ENCODE measurements at places on chromosomes 16 and 17.

- H3K27ac ChIP-seq, result no peak overlapping the region
- peaks cover 34% of the 10 kb centered on the region for H3K36me3 ChIP-seq
- H3K4me1 ChIP-seq, result peaks cover 28% of the 10 kb centered on the region
- H3K27me3 ChIP-seq, result peaks cover 35% of the 10 kb centered on the region
These were observed 1.1 kb downstream of the NOXO1 start for GRCh38 chr16:1980030-1980769.

- no peaks in the 10 kb centered on the region for H3K4me1 ChIP-seq
- no peak overlapping the region for H3K27ac ChIP-seq
- no peaks in the 10 kb centered on the region for H3K36me3 ChIP-seq
- no peak for DNase-seq
These were observed 27.1 kb downstream of the ADAM11 start for GRCh38 chr17:44785921-44786320.

DNA sequence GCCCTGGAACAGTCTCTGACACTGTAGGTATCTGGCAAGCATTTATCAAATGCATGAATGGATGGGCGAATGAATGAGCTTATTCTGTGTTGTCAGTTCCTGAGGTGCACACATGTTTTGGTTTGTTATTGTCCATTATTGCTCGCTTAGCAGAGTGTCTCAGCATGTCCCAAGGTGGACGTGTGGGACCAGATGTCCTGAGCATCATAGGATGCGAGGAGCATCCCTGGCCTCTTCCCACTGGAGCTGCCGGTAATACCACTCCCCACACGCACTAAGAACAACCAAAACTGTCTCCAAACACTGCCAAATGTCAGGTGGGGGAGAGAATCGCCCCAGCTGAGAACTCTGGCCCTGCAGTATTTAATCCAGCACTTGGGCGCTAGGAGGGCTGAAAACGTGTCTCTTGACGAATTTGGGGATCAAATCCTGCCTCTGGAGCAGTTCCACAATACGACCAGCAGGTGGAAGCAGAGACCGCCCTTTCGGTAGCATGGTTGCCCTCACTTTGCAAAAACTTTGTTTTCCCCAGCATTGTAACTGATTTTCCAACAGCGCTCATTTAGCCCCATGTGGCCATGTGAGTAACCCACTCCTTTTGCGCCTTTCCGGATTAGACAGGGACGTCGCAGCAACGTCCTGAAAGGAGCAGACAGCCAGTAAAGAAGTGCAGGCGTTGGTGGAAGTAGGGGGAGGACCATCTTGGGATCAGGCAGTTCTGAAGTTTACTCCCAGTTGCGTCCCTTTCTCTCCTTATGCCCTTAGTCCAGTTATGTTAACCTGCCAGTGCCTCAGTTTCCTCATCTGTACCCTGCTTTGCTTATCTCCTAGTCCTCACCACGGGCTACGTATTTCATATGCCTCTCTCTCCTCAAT lies 22.7 kb downstream of the TMEM114 start:
- H3K27ac ChIP-seq, result no peak overlapping the region
- peaks cover 13% of the 10 kb centered on the region for H3K4me1 ChIP-seq
- no peak overlapping the region for H3K4me3 ChIP-seq

GRCh38 chr16:21722771-21723455 lies 59.1 kb downstream of the OTOA start:
- H3K36me3 ChIP-seq, result no peaks in the 10 kb centered on the region
- H3K27ac ChIP-seq, result no peak overlapping the region
- DNase-seq, result no peak
- peaks cover 18% of the 10 kb centered on the region for H3K27me3 ChIP-seq

GRCh38 chr17:6551869-6552531 lies 4.4 kb downstream of the PITPNM3 start:
- peaks cover 50% of the 10 kb centered on the region for H3K27me3 ChIP-seq
- H3K36me3 ChIP-seq, result no peaks in the 10 kb centered on the region
- no peak overlapping the region for H3K4me3 ChIP-seq
- no peak overlapping the region for H3K27ac ChIP-seq

DNA sequence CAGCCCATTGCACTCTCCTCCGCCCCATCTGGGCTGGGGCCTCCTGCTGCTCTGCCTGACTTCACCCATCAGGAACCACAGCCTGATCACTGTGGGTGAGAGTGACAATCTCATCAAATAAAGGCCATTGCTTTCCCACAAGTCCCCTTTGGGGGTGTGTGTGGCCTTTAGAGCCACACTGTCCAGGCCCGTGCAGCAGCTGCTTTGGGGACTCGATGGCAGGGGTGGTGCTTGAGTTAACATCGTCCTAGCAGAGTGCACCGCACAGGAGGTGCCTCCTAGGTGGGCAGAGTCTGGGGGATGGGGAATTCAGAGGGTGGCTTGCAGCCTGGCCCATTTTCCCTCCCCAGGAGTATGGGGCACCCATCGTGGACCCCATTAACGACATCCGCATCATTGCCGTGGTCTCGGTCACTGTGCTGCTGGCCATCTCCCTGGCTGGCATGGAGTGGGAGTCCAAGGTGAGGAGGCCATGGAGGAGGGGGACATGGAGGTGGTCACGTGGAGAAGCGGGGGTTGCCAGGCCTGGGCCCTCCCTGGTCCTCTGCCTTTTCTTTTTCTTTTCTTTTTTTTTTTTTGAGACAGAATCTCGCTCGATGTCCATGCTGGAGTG lies 5.4 kb downstream of the SLC12A3 start:
- no peak overlapping the region for H3K4me3 ChIP-seq
- H3K27ac ChIP-seq, result no peak overlapping the region
- H3K36me3 ChIP-seq, result no peaks in the 10 kb centered on the region
- no peak for DNase-seq
- H3K27me3 ChIP-seq, result no peaks in the 10 kb centered on the region

- H3K27ac ChIP-seq, result no peak overlapping the region
- peaks cover 5% of the 10 kb centered on the region for H3K4me1 ChIP-seq
- peaks cover 8% of the 10 kb centered on the region for H3K36me3 ChIP-seq
These were observed 29.9 kb upstream of the CHMP6 start for GRCh38 chr17:80961541-80962330.

DNA sequence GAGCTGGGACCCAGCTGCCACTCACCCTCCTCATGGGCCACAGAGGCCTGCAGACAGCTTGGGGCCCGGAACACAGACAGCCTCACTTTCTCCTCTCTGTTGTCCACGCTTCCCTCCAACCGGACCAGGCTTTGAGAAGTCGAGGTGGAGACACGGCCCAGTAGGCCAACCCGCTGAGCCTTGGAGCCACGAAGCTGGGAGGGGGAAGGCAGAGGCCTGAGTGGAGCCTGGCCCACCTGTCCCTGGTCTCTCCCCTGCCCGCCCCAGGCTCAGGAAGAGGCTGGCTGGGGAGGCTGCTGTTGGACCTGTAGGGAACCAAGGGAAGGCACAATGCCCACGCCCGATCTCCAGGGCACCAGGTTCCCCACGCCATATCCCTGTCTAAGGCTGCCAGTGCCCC lies 48.1 kb downstream of the RMI2 start:
- no peak for DNase-seq
- H3K4me1 ChIP-seq, result peaks cover 17% of the 10 kb centered on the region
- no peaks in the 10 kb centered on the region for H3K36me3 ChIP-seq

- no peaks in the 10 kb centered on the region for H3K36me3 ChIP-seq
- peak; percentile 64 for DNase-seq
- H3K4me1 ChIP-seq, result no peaks in the 10 kb centered on the region
These were observed 147.3 kb downstream of the SNX11 start for GRCh38 chr17:48254896-48255295.

GRCh38 chr16:1432388-1433262 lies 1.7 kb downstream of the PERCC1 start:
- no peaks in the 10 kb centered on the region for H3K4me1 ChIP-seq
- peaks cover 5% of the 10 kb centered on the region for H3K36me3 ChIP-seq
- no peak for DNase-seq
- no peak overlapping the region for H3K27ac ChIP-seq

DNA sequence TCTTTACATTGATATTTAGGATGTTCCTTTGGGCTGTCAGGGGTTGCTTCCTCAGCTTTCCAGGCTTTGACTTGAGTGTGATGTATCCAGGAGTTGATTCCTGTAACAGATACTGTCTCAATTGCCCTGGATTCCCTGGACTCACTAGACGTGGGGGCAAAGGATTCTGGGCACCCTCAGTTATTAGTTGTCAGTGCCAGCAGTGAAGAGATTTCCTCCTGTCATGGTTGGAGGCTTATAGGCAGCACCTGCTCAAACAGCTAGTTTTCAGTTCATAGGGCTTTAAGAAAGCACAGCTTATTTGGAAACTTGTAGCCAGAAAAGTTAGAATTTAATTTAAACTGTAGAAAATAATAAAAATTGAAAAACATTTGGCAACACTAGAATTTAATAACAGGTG lies 9.5 kb upstream of the B4GALNT2 start:
- no peak overlapping the region for H3K4me3 ChIP-seq
- H3K36me3 ChIP-seq, result no peaks in the 10 kb centered on the region

GRCh38 chr16:4695473-4696171 lies 2.3 kb downstream of the NUDT16L1 start:
- no peak for DNase-seq
- H3K27ac ChIP-seq, result no peak overlapping the region
- peaks cover 69% of the 10 kb centered on the region for H3K36me3 ChIP-seq
- no peaks in the 10 kb centered on the region for H3K27me3 ChIP-seq

- peaks cover 38% of the 10 kb centered on the region for H3K4me1 ChIP-seq
- no peak for DNase-seq
- H3K4me3 ChIP-seq, result peak overlapping the region; percentile 70
- H3K27me3 ChIP-seq, result peaks cover 9% of the 10 kb centered on the region
- H3K27ac ChIP-seq, result no peak overlapping the region
These were observed 4.7 kb downstream of the RPL13 start for GRCh38 chr16:89565256-89565505.

DNA sequence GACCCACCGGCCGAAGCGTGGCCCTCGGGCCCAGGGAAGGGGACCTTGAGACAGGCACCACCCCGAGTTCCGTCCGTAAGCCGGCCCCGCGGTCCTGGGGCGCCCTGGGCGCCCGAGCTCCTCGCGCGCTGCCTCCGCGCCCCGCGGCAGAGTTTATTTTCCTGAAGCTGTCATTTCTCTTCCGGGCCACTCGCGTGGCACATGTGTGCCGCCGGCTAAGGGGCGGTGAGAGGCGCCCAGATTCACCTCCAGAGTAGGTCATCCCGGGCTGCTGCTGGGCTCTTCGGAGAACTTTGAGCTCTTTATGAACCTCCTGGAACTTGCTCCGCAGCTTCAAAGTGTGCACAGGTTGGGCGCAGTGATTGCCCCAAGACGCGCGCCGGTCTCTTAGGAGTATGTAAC lies 489 bp downstream of the ZC3H18 start:
- H3K27me3 ChIP-seq, result no peaks in the 10 kb centered on the region
- no peak overlapping the region for H3K27ac ChIP-seq
- peaks cover 22% of the 10 kb centered on the region for H3K36me3 ChIP-seq
- peak overlapping the region; percentile 99 for H3K4me3 ChIP-seq
- H3K4me1 ChIP-seq, result peaks cover 9% of the 10 kb centered on the region

DNA sequence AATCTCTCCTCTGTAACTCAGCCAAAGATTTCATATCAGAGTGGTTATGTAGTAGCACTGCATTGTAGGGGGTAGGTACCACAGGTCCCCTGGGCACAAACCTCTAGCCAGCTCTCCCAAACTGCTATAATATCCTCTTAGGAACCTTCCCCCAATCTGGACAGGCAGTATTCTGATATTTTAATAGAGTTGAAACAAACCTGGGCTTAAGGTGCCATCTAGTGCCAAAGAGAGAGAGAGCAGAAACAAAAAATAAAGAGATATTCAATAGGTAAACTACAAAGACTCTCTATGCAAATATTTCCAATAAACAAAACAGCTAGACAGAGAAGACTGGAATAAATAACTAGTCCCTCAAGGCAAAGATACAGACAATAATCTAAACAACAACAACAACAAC lies 1070.0 kb downstream of the CDH11 start:
- H3K36me3 ChIP-seq, result no peaks in the 10 kb centered on the region
- H3K27ac ChIP-seq, result no peak overlapping the region
- H3K4me3 ChIP-seq, result no peak overlapping the region
- no peaks in the 10 kb centered on the region for H3K4me1 ChIP-seq
- no peaks in the 10 kb centered on the region for H3K27me3 ChIP-seq

GRCh38 chr16:24191876-24192402 lies 64.2 kb upstream of the CACNG3 start:
- DNase-seq, result no peak
- H3K27me3 ChIP-seq, result no peaks in the 10 kb centered on the region
- no peaks in the 10 kb centered on the region for H3K36me3 ChIP-seq
- H3K27ac ChIP-seq, result no peak overlapping the region

DNA sequence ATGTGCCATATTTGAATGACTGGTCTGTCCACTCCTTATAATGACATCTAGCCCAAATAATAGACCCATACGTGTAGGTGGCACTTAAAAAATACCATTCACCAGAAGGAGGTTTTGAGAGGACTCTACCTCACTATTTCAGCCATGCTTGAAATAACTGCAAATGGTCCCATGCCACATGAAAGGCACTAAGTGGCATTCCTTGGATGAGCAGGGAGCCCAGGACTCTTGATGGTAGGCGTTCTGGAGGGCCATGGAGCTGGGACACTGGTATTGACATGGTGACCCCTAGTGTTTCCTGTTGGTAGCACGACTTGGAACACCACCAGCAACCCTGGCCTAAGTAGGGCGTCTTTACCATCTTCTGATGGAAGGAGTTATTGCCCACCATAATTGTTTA lies 148.7 kb upstream of the ZFHX3 start:
- no peaks in the 10 kb centered on the region for H3K36me3 ChIP-seq
- H3K4me3 ChIP-seq, result no peak overlapping the region
- DNase-seq, result peak; percentile 73
- H3K27ac ChIP-seq, result no peak overlapping the region
- no peaks in the 10 kb centered on the region for H3K4me1 ChIP-seq

GRCh38 chr17:65487161-65487560 lies 74.3 kb downstream of the AXIN2 start:
- peaks cover 29% of the 10 kb centered on the region for H3K27me3 ChIP-seq
- no peaks in the 10 kb centered on the region for H3K4me1 ChIP-seq
- H3K4me3 ChIP-seq, result no peak overlapping the region
- H3K27ac ChIP-seq, result no peak overlapping the region
- no peak for DNase-seq

DNA sequence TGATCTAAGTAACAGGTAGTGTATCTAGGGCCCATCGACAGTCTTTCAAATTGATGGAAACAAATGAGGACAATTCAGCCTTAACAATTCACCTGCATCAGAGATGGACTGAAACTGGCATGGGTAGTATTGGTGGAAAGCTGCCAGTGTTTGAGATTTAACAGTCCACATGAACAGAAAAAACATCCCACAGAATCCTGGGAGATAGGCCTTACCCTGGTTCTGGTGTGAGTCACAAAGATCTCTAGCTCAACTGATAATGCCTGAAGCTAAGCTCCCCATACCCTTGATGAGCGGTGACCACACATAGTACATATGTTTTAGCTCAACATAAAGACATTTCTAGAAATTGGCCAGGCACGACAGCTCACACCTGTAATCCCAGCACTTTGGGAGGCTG lies 21.9 kb downstream of the CRK start:
- H3K27me3 ChIP-seq, result no peaks in the 10 kb centered on the region
- peak; percentile 24 for DNase-seq
- no peak overlapping the region for H3K4me3 ChIP-seq
- no peak overlapping the region for H3K27ac ChIP-seq
- peaks cover 28% of the 10 kb centered on the region for H3K36me3 ChIP-seq
- H3K4me1 ChIP-seq, result peaks cover 9% of the 10 kb centered on the region

Measured in mesenchymal stem cell (in vitro differentiated cells and primary cell).